Effector memory CD8-positive, alpha-beta T cell (primary cell): ENCODE measurements at places on chromosomes 11 and 22.

DNA sequence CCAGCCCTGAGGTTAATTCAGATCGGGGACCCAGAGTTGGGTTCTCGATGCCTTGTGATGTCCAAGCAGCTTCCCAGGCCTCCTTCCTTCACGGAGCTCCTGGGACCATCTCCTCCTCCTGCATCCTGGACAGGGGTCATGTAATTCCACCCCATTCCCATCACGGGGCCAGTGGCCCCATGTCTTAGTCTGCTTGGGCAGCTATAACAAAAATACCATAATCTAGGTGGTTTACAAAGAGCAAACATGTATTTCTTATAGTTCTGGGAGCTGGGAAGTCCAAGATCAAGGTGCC is 41.7 kb upstream of the PRDM11 start:
- H3K27ac ChIP-seq, result no peak overlapping the region
- no peak overlapping the region for H3K4me3 ChIP-seq
- H3K4me1 ChIP-seq, result peaks cover 29% of the 10 kb centered on the region
- H3K36me3 ChIP-seq, result peaks cover 3% of the 10 kb centered on the region
- no peak for DNase-seq

DNA sequence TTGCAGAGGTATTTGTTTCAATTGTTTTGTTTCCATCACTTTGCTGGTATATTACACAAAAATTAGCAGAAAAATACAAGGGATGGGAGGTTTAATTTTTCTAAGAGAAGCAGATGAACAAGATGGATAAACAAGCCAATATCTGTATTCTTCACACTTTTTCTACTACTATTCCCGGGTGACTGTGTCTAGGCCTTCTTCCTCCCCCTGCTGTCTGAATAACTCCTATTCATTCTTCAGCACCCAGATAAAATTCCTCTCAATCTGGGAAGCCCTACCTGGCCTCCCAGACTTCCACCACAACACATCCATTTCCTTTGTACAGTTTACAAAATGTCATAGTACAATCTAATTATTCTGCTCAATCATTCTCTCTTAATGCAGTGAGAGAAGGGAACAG is 666.6 kb upstream of the TENM4 start:
- H3K27ac ChIP-seq, result no peak overlapping the region
- no peak overlapping the region for H3K4me3 ChIP-seq
- DNase-seq, result no peak

- no peak overlapping the region for H3K4me3 ChIP-seq
- no peak for DNase-seq
- H3K27me3 ChIP-seq, result no peaks in the 10 kb centered on the region
- H3K4me1 ChIP-seq, result no peaks in the 10 kb centered on the region
Measured at GRCh38 chr11:73453562-73453961, 77.4 kb downstream of the RELT start.

GRCh38 chr11:65399845-65400244 is 13.4 kb downstream of the FRMD8 start:
- peaks cover 14% of the 10 kb centered on the region for H3K4me1 ChIP-seq
- no peak overlapping the region for H3K27ac ChIP-seq
- no peak for DNase-seq
- peaks cover 36% of the 10 kb centered on the region for H3K36me3 ChIP-seq
- no peak overlapping the region for H3K4me3 ChIP-seq

- H3K36me3 ChIP-seq, result no peaks in the 10 kb centered on the region
- peaks cover 16% of the 10 kb centered on the region for H3K27me3 ChIP-seq
- peak overlapping the region; percentile 85 for H3K4me3 ChIP-seq
- no peak overlapping the region for H3K27ac ChIP-seq
- peaks cover 3% of the 10 kb centered on the region for H3K4me1 ChIP-seq
Measured at GRCh38 chr11:46295312-46296058, 18.0 kb downstream of the CREB3L1 start.

- H3K4me3 ChIP-seq, result no peak overlapping the region
- no peaks in the 10 kb centered on the region for H3K4me1 ChIP-seq
- H3K36me3 ChIP-seq, result peaks cover 18% of the 10 kb centered on the region
- no peak for DNase-seq
Measured at GRCh38 chr11:74634537-74634936, 42.2 kb downstream of the POLD3 start.

DNA sequence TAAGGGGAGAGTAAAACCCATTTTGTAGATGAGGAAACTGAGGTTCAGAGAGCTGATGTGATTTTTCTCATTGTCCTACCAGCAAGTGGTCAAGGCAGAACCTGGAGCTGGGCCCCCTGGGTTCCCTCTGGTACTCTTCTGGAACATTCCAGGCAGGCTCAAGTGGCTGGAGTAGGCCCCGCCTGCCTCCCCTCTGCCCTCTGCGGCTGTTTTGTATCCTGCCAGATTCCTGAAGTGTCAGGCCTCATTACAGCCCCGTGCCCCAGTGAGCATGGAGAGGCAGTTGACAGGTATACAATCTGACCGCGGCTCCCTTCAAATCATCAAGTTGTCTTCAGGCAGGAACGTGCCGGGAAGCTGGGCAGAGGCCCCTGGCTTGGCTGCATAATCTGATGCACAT is 94.6 kb upstream of the CD82 start:
- no peaks in the 10 kb centered on the region for H3K36me3 ChIP-seq
- no peak for DNase-seq
- no peak overlapping the region for H3K4me3 ChIP-seq
- peaks cover 80% of the 10 kb centered on the region for H3K27me3 ChIP-seq
- no peaks in the 10 kb centered on the region for H3K4me1 ChIP-seq

DNA sequence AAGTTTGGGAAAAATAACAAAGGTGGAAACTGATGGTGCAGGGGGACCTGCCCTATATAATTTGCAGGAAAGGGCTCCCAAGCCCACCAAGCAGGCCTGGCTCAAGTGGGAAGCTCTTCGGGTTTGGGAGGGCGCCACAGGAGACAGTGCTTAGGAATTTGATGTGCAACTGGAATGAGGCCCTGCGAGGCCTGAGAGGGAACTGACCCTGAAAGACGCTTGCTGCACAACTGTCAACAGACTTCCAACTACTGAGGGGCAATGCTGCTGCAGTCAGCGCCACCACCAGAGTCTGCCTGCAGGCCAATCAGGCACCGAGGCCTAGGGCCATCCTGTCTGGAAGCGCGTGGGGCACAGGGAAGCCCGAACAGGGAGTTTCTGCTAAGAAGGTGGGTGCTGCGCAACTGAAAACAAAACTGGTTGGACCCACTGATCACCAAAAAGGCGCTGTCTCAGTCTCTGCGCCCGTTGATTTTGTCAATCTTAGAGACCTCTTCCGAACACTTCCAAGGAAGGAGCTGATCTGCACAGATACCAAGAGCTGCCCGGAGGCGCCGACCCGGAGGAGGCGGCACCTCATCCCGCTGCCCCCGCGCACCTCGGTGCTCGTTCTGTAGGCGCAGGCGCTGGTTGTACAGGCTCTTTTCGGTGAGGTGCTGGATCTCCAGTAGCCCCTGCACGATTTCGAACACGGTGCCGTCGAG is 667 bp downstream of the DGCR6L start:
- H3K27ac ChIP-seq, result peak overlapping the region; percentile 76
- DNase-seq, result no peak

DNA sequence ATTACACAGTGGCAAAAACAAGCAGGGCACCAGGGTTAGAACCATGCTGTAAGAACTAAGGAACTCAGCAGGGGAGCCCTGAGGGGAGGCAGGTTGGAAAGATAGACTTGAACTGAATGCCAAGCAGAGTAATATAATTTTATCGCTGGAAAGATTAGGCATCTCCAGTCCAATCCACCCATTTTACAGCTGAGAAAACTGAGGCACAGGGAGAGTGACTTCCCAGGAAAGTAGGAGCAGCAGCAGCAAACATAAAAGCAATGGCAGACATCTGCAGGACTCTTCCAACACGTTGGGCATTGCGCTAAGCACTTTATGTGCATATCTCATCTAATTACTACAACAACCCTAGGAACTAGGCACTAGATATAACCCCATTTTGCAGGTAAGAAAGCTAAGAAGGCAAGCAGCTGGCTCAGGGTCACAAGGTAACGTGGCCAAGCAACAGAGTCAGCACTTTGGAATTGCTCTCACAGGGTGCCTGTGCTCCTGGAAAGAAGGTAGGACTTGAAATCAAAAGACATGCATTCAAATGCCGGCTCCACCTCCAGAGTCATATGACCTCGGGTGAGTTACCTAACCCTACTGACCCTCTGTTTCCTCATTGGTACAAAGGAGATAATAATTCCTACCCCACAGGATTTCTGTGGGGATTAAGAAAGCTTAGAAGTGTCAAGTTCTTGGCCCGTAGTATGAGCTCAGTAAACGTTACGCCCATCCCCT is 215.3 kb downstream of the BARX2 start:
- no peak for DNase-seq
- no peaks in the 10 kb centered on the region for H3K36me3 ChIP-seq
- no peaks in the 10 kb centered on the region for H3K4me1 ChIP-seq

GRCh38 chr11:8262552-8263108 is 1.0 kb downstream of the LMO1 start:
- H3K27me3 ChIP-seq, result peaks cover 96% of the 10 kb centered on the region
- peak overlapping the region; percentile 65 for H3K4me3 ChIP-seq
- peaks cover 11% of the 10 kb centered on the region for H3K4me1 ChIP-seq
- H3K27ac ChIP-seq, result no peak overlapping the region

- H3K27me3 ChIP-seq, result peaks cover 71% of the 10 kb centered on the region
- no peaks in the 10 kb centered on the region for H3K4me1 ChIP-seq
Measured at GRCh38 chr11:107606141-107606540, 15.2 kb downstream of the ELMOD1 start.

DNA sequence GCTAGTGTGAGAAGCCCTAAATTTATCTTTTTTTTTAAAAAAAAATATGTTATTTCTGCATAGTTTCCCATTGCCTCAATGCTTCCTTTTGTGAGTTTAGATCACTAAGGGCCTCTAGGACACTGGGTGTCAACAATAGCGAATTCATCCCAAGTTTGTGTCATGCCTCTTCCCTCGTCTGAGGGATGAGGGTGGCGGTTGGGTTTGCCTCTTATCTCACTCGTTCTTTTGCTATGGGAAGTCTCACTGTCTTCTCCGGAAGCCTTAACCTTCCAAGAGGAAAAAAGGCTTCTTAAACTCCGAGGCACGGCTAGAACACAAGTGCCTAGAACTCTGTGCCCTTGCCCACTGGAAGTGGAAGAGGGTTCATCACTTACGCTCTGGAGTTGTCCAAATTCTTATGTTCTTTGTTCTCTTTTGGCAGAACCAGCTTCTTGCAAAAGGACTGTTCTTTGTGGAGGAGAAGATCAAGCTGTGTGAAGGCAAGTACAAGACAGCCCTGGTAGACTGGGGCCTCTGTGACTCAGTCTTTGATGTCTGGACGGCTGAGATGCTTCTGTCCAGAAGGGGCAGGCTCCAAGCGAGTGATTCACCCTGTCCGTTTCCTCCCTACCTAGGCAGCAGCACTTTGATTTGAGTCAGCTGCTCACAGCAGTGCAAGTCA is 78.5 kb downstream of the TRAF6 start:
- peak overlapping the region; percentile 88 for H3K27ac ChIP-seq
- H3K4me1 ChIP-seq, result peaks cover 51% of the 10 kb centered on the region
- H3K27me3 ChIP-seq, result no peaks in the 10 kb centered on the region
- no peak for DNase-seq
- peaks cover 80% of the 10 kb centered on the region for H3K36me3 ChIP-seq
- peak overlapping the region; percentile 59 for H3K4me3 ChIP-seq

- no peak overlapping the region for H3K4me3 ChIP-seq
- no peaks in the 10 kb centered on the region for H3K27me3 ChIP-seq
- H3K27ac ChIP-seq, result no peak overlapping the region
- H3K4me1 ChIP-seq, result peaks cover 28% of the 10 kb centered on the region
- peaks cover 8% of the 10 kb centered on the region for H3K36me3 ChIP-seq
- no peak for DNase-seq
Measured at GRCh38 chr22:37215890-37216289, 3.6 kb upstream of the SSTR3 start.

DNA sequence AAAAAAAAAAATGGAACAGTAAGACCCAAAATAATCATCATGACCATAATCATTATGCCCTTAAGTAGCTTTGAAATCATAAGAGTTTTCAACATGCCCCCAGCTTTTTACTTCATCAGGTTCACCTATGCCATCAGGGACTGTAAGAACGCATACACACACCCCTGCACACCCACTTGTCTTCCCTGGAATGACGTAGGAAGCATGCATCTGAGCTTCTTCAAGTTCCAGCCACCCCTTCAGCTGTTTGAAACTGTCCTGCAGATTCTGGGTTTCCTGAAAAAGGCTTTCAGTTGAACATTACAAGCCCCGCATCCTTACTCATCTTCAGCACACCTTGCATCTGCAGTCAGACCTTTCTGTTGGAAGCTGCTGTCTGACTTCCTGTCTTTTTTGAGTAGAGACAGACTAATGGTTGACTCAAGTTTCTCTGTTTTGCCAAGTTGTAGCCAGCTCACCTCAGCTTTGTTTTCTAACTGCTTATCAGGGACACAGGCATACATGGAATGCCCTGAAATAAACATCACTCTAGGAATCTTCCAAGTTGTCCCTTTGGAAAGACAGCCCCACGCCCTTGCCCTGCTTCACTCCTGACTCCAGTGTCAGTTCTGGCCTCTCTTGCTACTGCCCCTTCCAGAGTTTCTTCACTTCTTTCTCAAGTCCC is 37.0 kb downstream of the ARHGAP1 start:
- peak overlapping the region; percentile 83 for H3K27ac ChIP-seq
- no peak for DNase-seq
- peaks cover 84% of the 10 kb centered on the region for H3K36me3 ChIP-seq
- no peak overlapping the region for H3K4me3 ChIP-seq
- H3K27me3 ChIP-seq, result no peaks in the 10 kb centered on the region

DNA sequence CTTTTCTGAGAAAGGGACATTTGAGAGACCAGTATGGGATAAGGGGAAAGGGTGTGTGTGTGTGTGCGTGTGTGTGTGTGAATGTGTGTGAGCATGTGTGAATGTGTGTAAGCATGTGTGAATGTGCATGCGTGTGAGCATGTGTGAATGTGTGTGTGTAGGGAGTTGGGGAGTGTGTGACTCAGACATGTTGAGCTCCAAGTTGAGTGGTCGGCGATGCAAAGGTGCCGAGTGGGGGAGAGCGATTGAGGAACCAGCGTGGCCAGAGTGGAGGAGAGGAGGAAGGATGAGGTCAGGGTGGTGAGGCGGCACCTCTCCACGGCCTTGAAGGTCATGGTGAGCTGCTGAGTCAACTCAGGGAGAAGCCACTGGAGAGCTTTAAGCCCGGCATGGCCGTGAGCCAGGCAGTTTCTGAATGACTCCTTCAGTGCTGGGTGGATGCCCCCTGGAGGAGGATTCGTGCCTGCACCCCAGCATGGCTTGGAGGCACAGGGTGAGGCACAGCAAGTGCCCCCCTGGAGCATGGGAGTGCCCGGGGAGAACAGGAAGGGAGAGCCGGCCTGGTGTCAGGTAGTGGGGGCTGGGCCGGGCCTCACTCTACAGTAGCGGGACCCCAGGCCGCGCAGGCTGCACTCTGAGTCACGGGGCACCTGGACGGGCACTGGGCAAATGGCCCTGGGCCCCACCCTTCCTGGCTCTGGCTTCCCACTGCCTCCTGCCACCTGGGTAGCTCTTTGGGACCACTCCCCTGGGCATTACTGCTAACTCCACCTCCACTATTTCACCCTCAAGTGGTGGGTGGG is 8.2 kb upstream of the CCDC88B start:
- peak overlapping the region; percentile 52 for H3K4me3 ChIP-seq
- H3K36me3 ChIP-seq, result peaks cover 4% of the 10 kb centered on the region
- H3K27me3 ChIP-seq, result no peaks in the 10 kb centered on the region
- H3K27ac ChIP-seq, result peak overlapping the region; percentile 42
- H3K4me1 ChIP-seq, result peaks cover 14% of the 10 kb centered on the region
- DNase-seq, result peak; percentile 73

GRCh38 chr11:33018840-33019239 is 3.2 kb downstream of the DEPDC7 start:
- H3K4me3 ChIP-seq, result no peak overlapping the region
- H3K27ac ChIP-seq, result no peak overlapping the region
- peaks cover 50% of the 10 kb centered on the region for H3K27me3 ChIP-seq
- DNase-seq, result no peak

GRCh38 chr11:5505363-5506048 is 4.3 kb downstream of the UBQLN3 start:
- peaks cover 35% of the 10 kb centered on the region for H3K27me3 ChIP-seq
- H3K27ac ChIP-seq, result no peak overlapping the region
- no peaks in the 10 kb centered on the region for H3K4me1 ChIP-seq
- no peak overlapping the region for H3K4me3 ChIP-seq
- DNase-seq, result no peak
- no peaks in the 10 kb centered on the region for H3K36me3 ChIP-seq
